ENCODE measurements at places on chromosomes 16 and 17.
A peak's percentile ranks its signal among the peaks of the same experiment; 100 is the strongest.

DNA sequence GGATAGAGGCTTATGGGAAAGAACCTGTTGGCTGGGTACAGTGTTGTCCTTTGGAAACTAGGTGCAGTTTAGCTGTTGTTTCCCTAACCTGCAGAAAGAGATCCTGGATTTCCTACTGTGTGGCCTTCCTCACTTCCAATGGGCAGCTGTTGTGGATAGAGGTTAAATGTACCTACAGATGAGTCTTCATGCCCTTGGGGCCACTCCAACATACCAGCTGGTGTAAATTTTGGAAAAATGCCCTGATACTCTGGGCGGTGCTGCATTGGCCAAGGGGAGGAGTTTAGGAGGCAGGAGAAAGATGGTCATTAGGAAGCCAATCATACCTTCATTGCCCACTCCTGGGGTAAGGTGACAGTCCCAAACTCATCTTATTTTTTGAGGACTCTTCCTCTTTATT, 70.2 kb downstream of the SNX11 start:
- H3K27me3 ChIP-seq = no peaks in the 10 kb centered on the region
- DNase-seq = no peak
- H3K4me3 ChIP-seq = no peak overlapping the region
- H3K27ac ChIP-seq = no peak overlapping the region
- no peaks in the 10 kb centered on the region for H3K36me3 ChIP-seq

DNA sequence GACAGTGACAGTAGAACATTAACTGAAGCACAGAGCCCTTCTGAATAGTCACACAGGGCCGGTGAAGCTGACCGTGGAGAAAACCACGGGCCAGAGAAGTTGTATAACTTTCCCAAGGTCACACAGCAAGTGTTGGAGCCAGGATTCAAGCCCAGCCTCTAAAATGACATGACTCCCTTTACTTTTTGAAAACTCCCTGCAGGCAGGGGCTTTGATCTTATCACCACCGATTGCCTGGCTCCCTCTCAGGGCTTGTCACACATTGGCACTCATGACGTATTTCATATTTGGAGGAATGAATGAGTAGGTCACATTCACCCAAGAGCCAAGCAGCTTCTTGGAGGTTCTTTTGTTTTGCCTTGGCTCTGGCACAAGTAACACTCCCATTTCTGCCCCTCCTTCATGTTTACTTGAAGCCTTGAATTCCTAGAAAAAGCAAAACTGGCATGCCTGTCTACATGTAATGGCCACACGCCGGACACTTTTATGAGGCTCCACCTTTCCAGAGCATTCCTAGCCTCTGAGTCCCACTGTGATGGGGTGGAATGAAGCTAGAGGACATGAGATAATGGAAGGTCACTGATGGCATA, 13.3 kb upstream of the RBBP6 start:
- H3K27ac ChIP-seq = no peak overlapping the region
- H3K27me3 ChIP-seq = no peaks in the 10 kb centered on the region
- no peaks in the 10 kb centered on the region for H3K36me3 ChIP-seq
- no peaks in the 10 kb centered on the region for H3K4me1 ChIP-seq

DNA sequence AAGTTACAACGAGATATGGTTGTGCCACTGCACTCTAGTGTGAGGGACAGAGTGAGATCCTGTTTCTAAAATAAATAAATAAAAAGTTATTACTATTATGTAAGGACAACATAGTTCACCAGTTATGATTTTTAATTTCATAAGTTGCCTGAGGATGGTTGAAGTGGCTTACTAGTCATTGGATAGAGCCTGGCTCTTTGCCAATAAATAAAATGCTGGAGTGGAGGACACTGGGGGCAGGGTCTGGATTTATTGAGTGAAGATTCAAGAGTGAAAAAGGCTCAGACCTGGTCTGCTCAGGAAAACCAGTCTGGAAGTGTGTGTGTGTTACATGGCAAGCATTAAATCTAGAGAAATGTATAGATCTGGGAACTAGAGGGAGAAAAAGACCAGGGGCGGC, 2.1 kb downstream of the STARD3 start:
- H3K36me3 ChIP-seq = no peaks in the 10 kb centered on the region
- H3K27me3 ChIP-seq = no peaks in the 10 kb centered on the region
- no peak overlapping the region for H3K27ac ChIP-seq
- DNase-seq = no peak
- peaks cover 22% of the 10 kb centered on the region for H3K4me1 ChIP-seq
- no peak overlapping the region for H3K4me3 ChIP-seq

GRCh38 chr17:10460062-10460461, 9.3 kb downstream of the MYH4 start:
- no peak overlapping the region for H3K27ac ChIP-seq
- no peaks in the 10 kb centered on the region for H3K27me3 ChIP-seq
- no peaks in the 10 kb centered on the region for H3K4me1 ChIP-seq
- no peaks in the 10 kb centered on the region for H3K36me3 ChIP-seq

DNA sequence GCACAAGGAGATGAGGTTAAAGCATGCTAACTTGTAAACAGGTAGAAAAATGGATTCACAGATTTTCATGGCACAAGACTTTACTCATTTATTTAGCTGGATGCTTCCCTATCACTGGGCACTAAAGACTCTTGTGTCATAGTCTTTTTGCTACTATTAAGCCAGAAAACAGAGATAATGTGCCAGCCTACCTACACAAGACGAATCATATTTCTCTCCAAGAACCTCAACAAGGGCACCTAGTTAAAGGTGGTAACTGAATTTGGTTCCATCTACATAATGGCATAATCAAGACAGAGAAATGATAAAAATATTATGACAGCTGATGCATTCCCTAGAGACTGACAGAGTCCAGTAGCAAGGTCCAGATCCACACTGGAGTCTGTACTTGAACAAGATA, 3.8 kb downstream of the NACA2 start:
- H3K27ac ChIP-seq = no peak overlapping the region
- H3K27me3 ChIP-seq = no peaks in the 10 kb centered on the region
- no peak for DNase-seq

- H3K36me3 ChIP-seq = no peaks in the 10 kb centered on the region
- H3K27me3 ChIP-seq = no peaks in the 10 kb centered on the region
- no peak overlapping the region for H3K4me3 ChIP-seq
- no peaks in the 10 kb centered on the region for H3K4me1 ChIP-seq
Measured at GRCh38 chr16:55398762-55399161, 74.8 kb downstream of the IRX6 start.

DNA sequence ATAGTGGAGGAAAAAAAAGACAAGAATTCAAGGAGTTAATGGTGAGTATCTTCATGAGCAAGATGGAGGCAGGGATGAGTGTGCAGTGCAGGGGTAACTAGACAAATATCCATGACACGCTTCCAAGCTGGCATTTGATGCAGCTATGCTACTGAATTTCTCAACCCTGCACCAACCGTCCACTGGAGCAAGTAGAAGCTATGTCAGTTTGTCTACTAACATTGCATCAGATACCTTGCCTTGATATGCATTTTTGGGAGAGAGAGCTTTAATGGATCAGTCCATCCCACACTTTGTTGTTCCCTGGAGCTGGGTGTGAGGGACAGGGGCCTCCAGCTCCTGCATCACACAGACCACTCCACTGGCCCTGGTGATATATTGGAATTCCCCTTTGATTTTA, 16.4 kb downstream of the CCL11 start:
- no peak for DNase-seq
- no peak overlapping the region for H3K27ac ChIP-seq
- H3K4me1 ChIP-seq = no peaks in the 10 kb centered on the region
- no peak overlapping the region for H3K4me3 ChIP-seq

DNA sequence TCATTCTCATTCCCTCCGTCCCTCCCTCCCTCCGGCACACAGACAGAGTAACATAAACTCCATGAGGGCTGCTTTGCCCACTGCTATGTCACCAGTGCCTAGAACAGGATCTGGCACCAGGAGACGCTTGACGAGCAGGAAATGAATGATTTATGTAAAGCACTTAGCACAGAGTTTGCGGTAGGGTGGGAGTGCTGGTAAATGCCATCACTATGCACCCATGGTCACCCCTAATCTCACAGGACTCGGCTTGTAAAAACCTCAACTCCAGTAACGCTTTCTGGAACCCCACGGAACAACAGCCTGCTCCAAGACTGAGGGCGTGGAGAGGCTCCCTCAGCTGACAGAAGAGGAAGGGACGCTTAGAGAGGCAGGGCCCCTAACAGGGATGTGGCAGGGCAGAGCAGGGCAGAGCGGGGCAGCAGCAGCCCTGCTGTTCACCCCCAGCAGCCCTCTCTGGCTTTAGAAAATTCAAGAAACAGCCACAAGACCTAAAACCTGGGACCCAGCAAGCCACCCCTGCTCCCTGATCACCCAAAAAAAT, 156.9 kb downstream of the C16orf78 start:
- no peak for DNase-seq
- no peak overlapping the region for H3K27ac ChIP-seq
- no peaks in the 10 kb centered on the region for H3K36me3 ChIP-seq
- peaks cover 26% of the 10 kb centered on the region for H3K4me1 ChIP-seq

DNA sequence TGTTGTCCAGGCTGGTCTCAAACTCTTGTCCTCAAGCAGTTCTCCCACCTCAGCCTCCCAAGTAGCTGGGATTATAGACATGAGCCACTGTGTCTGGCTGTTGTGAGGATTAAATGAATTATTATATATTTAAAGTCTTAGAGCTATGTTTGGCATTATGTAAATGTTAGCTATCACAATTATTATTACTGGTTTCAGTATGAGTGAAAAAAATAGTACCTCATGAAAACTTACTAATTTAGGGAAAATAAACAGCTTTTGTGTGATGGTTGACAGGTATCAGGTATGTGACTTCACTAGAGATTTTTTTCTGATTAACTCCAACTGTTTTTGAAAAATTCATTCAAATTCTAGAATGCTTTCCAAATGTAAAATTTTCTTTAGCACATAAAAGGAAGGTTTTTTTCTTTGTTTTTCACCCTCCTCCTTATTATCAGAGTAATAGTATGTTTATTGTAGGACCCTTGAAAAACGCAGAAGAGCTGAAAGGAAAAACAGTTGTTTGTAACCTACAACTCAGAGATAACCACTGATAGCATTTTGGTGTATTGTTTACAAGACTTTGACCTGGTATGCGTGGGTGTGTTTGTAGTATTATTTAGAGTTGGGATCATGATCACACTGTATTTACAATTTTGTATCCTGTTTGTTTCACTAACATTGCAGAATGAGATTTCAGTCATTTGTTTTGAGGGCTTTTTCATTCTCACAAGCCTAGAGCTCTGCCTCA, 13.2 kb downstream of the NLK start:
- no peaks in the 10 kb centered on the region for H3K27me3 ChIP-seq
- no peak overlapping the region for H3K4me3 ChIP-seq
- no peak for DNase-seq
- H3K4me1 ChIP-seq = peaks cover 3% of the 10 kb centered on the region

DNA sequence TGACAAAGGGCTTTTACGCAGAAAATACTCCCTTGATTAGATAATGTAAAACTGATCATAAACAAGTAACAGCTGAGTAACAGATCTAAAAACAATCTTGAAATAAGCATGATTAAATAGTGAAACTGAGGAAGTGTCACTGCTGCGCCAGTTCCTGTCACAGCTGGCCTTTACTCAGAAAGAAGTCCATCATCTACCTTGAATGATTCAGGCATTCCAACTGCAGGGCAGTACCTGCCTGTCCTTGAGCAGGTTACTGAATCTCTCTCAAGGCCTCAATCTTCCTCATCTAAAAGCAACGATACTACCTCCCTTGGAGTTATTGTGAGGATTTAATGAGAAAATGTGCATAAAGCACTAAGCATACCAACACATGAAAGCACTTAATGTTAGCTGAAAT, 12.7 kb downstream of the PHLPP2 start:
- no peak for DNase-seq
- no peaks in the 10 kb centered on the region for H3K36me3 ChIP-seq
- H3K4me3 ChIP-seq = no peak overlapping the region
- no peaks in the 10 kb centered on the region for H3K27me3 ChIP-seq

GRCh38 chr16:29678691-29679267, at the start of gene QPRT:
Gene QPRT (plus strand): TSS chr16:29679180. CDS start chr16:29679198, 18 bp downstream.
- H3K27me3 ChIP-seq = no peaks in the 10 kb centered on the region
- DNase-seq = peak; percentile 84
- peaks cover 2% of the 10 kb centered on the region for H3K4me1 ChIP-seq
- no peaks in the 10 kb centered on the region for H3K36me3 ChIP-seq
- peak within 1 kb of the TSS; percentile 91 for H3K27ac ChIP-seq

DNA sequence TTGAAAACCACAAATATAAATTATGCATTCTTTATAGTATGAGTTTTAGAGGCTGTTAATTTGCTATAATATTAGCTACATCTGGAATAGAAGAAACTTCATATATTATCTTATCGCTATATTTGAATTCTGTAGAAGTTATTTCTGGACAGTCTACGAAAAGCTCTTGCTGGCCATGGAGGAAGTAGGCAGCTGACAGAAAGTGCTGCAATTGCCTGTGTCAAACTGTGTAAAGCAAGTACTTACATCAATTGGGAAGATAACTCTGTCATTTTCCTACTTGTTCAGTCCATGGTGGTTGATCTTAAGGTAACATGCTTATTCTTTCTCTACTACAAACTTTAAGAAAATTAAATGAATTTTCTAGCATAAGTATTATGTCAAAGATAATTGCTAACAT, 96.8 kb downstream of the OMG start:
- no peaks in the 10 kb centered on the region for H3K4me1 ChIP-seq
- DNase-seq = no peak
- no peak overlapping the region for H3K27ac ChIP-seq
- no peak overlapping the region for H3K4me3 ChIP-seq

- no peak overlapping the region for H3K27ac ChIP-seq
- H3K36me3 ChIP-seq = no peaks in the 10 kb centered on the region
- no peaks in the 10 kb centered on the region for H3K4me1 ChIP-seq
- H3K27me3 ChIP-seq = no peaks in the 10 kb centered on the region
Measured at GRCh38 chr17:75909051-75909811, 4.5 kb upstream of the MRPL38 start.

DNA sequence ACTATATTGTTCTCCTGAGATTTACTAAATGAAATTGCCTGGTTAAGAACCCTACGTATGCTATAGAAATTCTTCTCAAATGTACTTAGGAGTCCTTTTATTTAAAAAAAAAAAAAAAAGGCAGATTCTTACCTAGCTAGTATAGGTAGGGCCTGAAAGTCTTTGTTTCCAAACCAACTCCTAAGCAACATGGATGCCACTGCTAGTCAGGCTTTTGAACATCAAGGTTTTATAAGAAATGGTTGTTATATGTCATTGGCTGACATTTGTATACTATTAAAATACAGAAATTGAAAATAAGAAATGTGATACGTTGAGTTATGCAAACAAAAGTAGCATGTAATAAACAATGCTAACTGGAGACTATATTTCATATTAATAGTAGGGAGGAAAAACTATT, 1.2 kb downstream of the EVI2A start:
- no peaks in the 10 kb centered on the region for H3K27me3 ChIP-seq
- H3K4me3 ChIP-seq = no peak overlapping the region
- DNase-seq = no peak
- no peaks in the 10 kb centered on the region for H3K36me3 ChIP-seq
- H3K27ac ChIP-seq = no peak overlapping the region
- 0 out of 2 replicates have a peak, but pooled peaks cover 4% of the 10 kb centered on the region for H3K4me1 ChIP-seq

GRCh38 chr16:85625053-85625452, 11.9 kb downstream of the GSE1 start:
- H3K27ac ChIP-seq = no peak overlapping the region
- H3K4me1 ChIP-seq = peaks cover 18% of the 10 kb centered on the region
- H3K36me3 ChIP-seq = no peaks in the 10 kb centered on the region
- no peak for DNase-seq
- no peak overlapping the region for H3K4me3 ChIP-seq
- no peaks in the 10 kb centered on the region for H3K27me3 ChIP-seq

GRCh38 chr17:14202388-14203166, 34.1 kb downstream of the CDRT15 start:
- DNase-seq = no peak
- no peak overlapping the region for H3K27ac ChIP-seq
- no peak overlapping the region for H3K4me3 ChIP-seq
- H3K36me3 ChIP-seq = no peaks in the 10 kb centered on the region
- no peaks in the 10 kb centered on the region for H3K4me1 ChIP-seq

- no peaks in the 10 kb centered on the region for H3K36me3 ChIP-seq
- no peaks in the 10 kb centered on the region for H3K4me1 ChIP-seq
- no peaks in the 10 kb centered on the region for H3K27me3 ChIP-seq
Measured at GRCh38 chr17:68127914-68128313, 92.4 kb downstream of the KPNA2 start.

Measured in H1 (cell line).